HL-60 (cell line): ENCODE measurements at places on chromosomes 13 and 19.

- no peak for DNase-seq
Measured at GRCh38 chr19:31510635-31511034, 161.4 kb upstream of the TSHZ3 start.

GRCh38 chr13:95357875-95358274 lies 56.6 kb upstream of the ABCC4 start:
- DNase-seq, result no peak

- peak; percentile 58 for DNase-seq
Measured at GRCh38 chr19:13840305-13841085, 36.4 kb upstream of the NANOS3 start.

DNA sequence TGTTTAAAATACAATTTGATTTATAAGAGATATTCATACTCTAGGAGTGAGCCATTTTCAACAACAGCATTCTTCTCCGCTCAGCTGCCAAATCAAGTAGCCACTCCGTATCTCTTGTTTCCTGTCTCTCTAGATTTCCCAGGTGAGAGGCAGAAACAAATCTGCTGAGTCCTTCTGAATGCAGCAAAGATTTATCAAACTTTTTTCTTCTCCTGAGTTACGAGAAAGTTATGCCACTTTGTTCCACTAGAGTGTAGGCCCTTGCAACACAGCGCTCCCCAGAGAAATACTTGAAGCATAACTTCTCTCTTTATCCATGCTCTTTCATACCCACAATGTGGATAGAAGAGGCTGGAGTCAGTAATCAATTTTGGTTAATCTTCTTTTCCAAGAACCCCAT lies 1960.8 kb downstream of the OLFM4 start:
- no peak for DNase-seq

GRCh38 chr19:14440049-14440448 lies 6.9 kb downstream of the PKN1 start:
- peak; percentile 98 for DNase-seq

- no peak for DNase-seq
Measured at GRCh38 chr19:10887616-10888367, 16.4 kb downstream of the CARM1 start.

DNA sequence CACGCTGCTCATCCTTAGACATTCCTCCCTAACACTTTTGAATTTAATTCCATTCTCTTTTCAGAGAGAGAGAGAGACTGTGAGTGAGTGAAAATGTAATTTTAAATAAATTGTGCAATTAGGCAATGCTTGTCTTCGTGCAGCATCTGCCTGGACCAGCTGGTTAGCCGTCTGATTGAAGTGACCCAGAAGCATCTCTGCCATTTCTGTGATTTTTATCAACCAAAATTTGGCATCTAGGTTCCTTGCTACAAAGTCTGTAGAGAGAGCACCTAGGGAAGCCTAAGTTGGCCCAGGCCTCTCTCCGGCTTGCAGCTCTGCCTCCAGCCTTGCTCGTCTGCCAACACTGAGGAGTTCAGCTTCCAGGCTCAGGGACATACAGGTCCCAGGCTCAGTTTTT lies 138.6 kb upstream of the GPR12 start:
- no peak for DNase-seq

DNA sequence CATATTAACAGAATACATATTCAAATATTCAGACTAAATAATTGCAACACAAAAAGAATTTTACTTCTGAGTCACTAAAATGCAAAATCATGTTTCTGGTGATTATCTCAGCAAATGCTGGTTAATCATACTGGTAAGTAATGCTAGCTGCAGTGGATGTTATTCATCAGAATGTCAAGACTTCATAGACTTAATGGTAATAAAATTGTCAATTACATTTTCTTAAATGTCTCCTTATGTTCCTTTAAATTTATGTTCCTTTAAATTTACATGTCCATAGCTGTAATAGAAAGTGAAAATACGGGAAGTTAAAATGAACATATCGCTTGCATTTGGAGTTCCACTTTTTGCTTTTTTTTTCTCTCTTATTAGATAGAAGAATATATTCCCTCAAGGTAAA lies 853.0 kb downstream of the SLITRK6 start:
- DNase-seq, result no peak

DNA sequence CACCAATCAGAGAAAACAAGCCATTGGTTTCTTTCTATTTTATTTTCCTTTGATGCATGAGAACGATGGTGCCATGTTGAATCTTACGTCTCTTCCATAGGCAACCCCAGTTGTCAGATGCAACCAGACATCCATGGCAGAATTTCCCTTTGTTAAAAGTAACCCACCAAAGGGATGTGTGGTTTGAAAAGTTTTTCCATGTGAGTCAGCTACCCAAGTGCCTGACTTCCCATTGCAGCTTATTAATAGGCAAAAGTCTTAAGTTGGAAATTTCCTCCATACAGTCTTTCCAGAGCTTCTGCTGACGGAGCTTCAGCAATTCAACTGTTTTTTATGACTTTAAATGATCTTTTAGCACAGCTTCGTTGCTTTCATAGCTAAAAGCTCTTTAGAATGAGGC lies 73.8 kb upstream of the FAM216B start:
- no peak for DNase-seq

GRCh38 chr13:30857636-30858035 lies 48.4 kb upstream of the MEDAG start:
- no peak for DNase-seq

- DNase-seq, result no peak
Measured at GRCh38 chr19:15488489-15489226, 9.4 kb upstream of the PGLYRP2 start.

DNA sequence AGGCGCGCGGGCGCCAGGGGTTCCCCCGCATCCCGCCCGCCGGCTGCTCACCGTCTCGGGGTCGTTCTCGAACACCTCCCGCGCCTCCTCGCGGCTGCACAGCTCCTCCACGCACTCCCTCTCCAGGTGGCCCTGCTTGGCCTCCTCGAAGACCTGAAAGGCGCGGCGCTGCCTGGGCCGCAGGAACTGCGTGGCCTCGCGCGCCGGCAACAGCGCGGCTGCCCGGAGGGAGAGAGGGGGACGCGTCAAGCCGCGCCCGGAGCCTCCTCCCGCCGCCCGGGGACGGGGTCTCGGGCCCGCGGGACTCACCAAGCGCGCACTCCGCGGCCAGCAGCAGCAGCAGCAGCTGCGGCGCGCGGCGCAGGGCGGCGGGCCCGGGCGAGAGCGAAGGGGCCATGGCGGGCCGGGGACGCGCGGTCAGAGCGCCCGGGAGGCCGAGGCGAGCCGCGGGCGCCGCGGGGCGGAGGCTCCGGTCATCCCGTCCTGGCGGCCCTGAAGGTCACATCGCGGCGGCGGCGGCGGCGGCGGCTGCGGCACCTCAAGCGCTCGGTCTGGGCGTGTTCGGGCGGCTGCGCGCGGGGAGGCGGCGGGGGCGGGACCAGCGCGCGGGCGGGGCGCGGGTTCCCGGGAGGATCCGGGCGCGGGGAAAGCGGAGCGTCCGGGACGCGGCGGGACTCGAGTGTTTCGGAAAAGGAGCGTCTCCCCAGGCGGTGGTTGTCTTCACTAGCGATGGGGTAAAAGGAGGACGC lies at the start of gene GAS6:
Gene GAS6, minus strand, starts transcription at position 553 of the 749 bp plus-strand sequence. Its CDS starts 156 bp downstream, at position 397.
- no peak for DNase-seq
